ENCODE measurements at places on chromosomes 5 and 9.
A peak's percentile ranks its signal among the peaks of the same experiment; 100 is the strongest.

GRCh38 chr5:106521701-106522100 is 1149.0 kb downstream of the EFNA5 start:
- peak; percentile 71 for DNase-seq

DNA sequence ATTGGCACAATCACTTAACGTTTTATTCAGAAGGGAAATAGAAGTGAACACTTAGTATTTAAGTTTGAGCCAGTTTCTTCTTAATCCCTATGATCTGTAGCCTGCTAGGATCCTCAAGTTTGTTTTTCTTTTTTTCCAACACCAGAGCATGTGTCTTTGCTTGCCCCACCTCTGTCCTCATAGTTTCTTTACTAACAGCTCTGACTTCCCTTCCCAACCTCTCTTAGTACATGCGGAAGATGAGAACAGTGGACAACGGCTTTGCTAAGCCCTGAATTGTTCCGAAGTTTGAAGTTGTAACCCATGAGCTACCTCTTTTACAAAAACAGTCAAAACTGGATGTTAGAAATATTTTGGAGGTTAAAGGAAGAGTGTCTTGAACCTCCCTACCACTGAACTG is 61.7 kb upstream of the TAF11L2 start:
- no peak for DNase-seq

GRCh38 chr5:149605998-149606724 is 24.9 kb downstream of the ARHGEF37 start:
- DNase-seq = peak; percentile 99

DNA sequence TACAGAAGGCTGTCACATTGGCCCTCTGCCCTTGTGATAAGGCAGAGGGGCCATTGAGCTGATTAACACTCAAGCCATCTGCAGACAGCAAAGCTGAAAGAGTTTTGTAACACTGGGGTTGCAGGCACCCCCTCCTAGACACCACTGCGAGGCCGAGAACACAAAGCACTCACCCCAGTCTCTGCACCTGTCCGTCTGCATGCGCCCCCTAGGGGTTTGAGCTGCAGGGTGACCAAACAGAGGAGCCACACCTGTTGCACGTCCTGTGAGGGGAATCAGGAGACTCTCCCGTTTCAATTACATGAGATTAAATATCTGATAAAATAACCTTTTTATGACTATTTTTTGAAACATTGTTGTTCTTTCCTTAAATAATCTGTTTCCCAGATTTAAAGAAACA is 1180.4 kb downstream of the CDH9 start:
- DNase-seq = no peak

DNA sequence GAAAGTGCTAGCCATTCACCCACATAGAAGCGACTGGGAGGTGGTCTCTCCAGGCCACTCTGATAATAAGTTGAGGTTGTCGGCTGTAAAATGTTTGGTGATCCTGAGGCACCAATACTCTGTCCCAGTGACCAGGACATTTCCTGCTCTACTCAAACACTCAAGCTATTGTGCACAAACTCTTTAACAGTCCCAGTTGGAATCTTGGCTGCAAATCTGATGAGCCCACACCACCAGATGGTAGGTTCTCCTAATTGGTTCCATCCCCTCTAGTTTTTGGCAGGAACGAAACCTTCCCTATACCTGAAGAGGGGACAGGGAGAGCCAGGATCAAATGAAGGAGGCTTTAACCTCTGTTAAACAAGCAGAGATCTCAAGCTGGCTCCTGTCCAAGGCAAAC is 14.3 kb downstream of the GRIA1 start:
- peak; percentile 21 for DNase-seq

- DNase-seq = no peak
Measured at GRCh38 chr5:175162036-175162435, 281.9 kb downstream of the DRD1 start.

DNA sequence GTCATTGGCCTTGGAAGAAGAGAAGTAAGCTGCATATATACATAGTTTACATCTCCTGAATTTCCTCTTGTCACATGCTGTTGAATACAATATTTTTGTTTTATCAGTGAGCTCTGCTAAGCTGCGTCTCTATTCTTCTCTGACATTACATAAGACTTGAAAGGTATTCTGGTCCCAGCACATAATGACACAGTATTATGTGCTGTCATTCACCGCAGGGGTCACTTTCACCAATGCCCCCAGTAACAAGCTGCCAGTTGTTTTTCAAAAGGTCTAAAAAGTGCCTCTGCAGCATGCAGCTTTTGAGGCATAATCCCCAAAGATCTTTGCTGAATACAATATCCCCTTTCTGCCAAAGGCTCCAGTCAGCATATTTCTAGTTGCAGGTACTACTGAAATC is 349.0 kb upstream of the FAM174A start:
- DNase-seq = no peak

DNA sequence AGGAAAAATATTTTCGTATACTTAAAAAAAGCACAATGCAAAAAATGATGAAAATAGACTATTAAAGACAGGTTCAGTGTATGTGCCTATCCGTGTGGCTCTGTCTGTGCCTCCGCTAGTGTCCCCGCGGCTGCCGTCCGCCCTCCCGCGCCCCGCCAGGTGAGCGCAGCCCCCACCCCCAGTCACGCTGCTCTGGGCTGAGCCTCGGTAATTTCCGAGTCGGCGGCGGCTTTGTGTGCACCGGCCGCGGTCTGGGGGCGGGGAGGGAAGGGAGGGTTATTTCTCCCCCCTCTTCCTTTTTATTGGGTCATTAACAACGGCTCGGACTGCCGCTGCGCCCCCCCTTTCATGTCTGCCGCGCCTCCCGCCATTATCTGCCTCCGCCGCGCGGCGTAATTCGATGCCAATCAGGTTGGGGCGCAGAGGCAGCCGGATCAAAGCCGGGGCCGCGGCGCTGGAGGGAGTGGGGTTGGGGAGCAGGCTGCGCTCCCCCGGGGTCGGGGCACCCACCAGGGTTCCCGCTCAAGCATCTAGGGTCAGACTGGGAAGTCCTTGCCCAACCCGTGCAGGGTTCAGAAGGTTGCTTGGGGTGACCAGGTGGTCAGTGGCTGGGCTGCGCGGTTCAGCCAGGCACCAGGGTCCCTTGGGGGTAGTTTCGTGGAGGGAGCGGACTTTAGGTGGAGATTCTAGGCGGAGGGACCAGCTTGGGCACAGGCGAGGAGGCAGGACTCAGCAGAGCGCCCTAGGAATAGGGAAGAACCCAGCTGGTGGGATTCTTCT is 39.5 kb upstream of the PSD2 start:
- DNase-seq = no peak

- no peak for DNase-seq
Measured at GRCh38 chr5:111787006-111787405, 30.0 kb upstream of the NREP start.

DNA sequence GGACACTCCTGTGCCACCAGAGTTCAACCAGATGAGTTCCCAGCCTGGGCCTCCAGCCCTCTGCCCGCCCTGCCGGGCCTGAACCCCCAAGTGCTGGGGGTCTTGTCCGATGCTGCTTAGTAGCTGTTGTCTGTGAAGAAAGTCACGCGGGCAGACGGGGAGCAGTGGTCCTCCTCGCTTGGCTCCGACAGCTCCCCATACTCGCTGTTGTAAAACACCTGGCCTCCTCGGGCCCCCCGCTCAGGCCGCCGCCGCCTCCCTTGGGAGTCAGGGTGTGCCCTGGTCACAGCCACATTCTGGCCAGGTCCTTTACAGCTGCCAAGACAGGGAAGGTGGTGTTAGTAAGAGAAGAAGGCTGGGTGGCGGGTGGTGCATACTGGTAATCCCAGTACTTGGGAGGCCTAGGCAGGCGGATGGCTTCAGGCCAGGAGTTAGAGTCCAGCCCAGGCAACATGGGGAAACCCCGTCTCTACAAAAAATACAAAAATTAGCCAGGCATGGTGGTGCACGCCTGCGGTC is 11.8 kb upstream of the SCGB3A1 start:
- no peak for DNase-seq

GRCh38 chr5:151886546-151887275 is 37.9 kb downstream of the GLRA1 start:
- DNase-seq = no peak

- DNase-seq = no peak
Measured at GRCh38 chr9:97473717-97474116, 27.7 kb upstream of the TMOD1 start.

DNA sequence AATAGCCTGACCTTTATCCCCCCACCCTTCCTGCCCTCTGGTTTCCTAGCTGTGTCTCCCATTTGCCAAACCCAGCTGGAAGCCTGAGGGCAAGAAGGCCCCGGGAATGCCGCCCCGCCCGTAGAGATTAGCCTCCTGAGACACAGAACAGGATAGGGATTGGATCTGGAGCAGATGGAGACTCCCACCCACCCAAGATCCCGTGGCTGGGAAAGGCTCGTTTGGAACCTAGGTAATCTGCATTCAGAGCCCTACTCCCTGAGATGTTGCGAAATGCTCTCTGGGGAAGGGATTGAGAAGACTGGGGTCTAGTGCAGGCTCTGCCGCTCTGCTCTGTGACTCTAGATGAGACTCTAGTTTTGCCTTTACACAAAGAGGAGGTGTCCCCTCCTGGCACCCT is 10.9 kb downstream of the AQP3 start:
- no peak for DNase-seq

- no peak for DNase-seq
Measured at GRCh38 chr5:127702434-127702833, 757 bp upstream of the CCDC192 start.

- peak; percentile 56 for DNase-seq
Measured at GRCh38 chr9:2157277-2158110, 142.3 kb downstream of the SMARCA2 start.

- DNase-seq = no peak
Measured at GRCh38 chr5:85288914-85289313, 904.2 kb upstream of the EDIL3 start.

DNA sequence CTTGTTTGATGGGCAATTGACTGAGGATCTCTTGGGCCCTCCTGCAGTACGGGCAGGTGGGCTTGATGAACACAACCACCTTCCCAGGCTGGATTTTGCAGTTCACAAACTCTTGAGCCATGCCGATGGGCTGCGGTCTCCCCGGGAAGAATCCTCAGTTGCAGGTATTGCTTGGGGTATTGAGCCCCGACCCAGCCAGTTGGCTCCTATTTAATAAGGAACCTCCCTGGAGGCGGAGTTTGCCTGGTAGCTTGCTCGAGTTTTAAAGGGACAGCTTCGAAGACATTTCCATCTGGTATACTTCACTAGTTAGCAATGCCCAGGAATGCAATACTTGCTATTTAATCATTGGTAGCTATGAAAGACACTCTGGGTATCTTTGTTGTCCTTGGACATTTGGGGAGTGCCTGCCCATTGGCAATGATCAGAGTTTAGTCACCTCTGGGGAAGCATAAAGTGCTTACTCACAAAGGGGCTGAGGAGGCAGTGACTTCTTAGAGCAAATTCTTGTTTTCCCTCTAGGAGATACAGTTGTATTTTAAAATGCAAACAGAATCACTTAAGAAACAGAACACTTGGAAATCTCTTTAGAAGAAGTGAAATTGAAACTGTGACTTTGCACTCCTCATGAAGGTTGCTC is at the start of gene GLRX:
GLRX (minus strand) TSS at position 185 of the 640 bp plus-strand sequence; CDS start at position 121, 64 bp downstream.
- DNase-seq = peak; percentile 93

GRCh38 chr5:121630402-121630801 is 221.3 kb upstream of the FTMT start:
- peak; percentile 51 for DNase-seq

GRCh38 chr5:116813356-116813755 is 238.7 kb upstream of the SEMA6A start:
- no peak for DNase-seq

- DNase-seq = peak; percentile 18
Measured at GRCh38 chr5:148471379-148471778, 87.6 kb downstream of the FBXO38 start.

DNA sequence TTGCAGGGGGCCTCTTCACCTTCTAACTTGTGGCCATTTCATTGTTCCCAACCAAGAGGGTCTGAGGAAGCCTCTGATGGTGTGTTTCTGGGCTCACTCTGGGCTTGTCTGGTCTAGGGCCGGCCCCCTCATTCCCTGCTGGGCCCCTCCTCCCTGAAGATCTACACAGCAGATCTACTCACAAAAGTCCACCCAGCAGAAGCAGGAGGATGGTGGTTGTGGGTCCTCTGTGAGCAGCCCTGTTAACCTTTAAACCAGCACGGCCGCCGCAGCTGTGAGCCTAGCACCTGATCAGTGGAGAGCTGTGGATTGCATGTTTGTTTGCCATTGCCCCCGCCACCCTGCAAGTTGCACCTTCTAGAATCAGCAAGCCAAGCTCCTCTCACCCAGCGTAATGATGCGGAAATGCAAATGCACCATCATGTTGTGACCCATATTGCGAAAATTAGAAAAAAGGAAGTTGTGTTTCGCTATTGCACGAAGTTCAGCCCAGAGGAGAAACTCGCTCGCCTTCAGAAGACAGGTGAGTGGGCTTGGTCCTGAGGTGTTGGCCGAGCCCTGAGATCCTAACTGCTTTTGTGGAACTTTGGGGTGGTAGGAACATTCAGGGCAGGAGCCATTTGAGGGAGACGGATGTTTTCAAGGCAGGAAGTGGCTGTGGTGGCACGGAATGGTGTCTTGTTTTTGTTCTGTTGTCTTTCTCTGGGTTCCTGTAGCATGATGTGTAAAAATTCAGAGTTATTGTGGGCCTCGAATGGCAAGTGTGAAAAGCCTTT is 16.7 kb downstream of the FGD3 start:
- DNase-seq = no peak

DNA sequence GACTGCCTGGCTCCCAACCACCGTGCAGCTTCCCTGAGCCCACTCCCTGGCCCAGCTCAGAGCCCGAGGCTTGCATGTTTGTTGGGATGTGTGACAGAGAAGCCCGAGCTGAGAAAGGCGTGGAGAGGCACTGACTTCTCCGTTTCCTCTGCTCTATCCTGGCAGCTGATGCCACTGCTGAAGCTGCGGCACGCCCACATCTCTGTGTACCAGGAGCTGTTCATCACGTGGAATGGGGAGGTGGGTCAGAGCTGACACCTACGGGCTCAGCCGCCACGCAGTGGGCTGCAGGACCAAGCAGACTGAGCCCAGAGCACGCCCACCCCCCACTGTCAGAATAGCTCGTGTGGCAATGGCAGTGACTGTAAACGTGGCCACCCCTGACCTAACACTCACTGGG is 9.3 kb downstream of the STKLD1 start:
- DNase-seq = no peak

DNA sequence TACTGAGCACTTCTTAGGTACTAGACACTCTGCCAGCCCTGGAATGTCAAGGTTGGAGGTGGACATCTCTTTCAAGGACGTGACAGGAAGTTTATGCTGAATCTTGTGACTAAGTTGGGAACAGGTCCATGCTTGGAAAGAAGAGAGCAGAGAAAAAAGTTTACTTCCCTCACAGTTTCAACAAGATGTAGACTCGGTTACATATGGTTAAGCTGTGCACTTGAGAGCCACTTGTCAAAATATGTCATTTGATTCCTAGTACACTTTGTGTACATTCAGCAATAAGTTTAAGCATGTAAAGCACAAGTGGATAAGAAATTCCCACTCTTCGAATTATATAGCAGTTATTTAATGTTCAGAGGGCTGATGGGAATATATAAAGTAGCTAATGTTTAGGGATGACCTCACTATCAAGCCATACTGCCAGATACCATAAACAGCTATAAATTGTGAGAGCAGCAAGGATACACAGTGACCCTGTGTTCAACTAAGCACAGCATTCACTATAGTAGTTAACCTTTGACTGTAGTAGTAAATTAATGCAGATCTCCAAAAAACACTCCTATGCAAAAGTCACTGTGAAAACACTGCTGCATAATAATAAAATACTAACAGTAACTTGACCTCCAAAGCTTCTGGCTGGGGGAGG is 1944.6 kb upstream of the WWC1 start:
- DNase-seq = no peak

GRCh38 chr5:136020001-136020382 is 8.8 kb upstream of the TGFBI start:
- no peak for DNase-seq
